RPMI8226 (cell line): ENCODE measurements at places on chromosomes 5 and 9.
A peak's percentile ranks its signal among the peaks of the same experiment; 100 is the strongest.

DNA sequence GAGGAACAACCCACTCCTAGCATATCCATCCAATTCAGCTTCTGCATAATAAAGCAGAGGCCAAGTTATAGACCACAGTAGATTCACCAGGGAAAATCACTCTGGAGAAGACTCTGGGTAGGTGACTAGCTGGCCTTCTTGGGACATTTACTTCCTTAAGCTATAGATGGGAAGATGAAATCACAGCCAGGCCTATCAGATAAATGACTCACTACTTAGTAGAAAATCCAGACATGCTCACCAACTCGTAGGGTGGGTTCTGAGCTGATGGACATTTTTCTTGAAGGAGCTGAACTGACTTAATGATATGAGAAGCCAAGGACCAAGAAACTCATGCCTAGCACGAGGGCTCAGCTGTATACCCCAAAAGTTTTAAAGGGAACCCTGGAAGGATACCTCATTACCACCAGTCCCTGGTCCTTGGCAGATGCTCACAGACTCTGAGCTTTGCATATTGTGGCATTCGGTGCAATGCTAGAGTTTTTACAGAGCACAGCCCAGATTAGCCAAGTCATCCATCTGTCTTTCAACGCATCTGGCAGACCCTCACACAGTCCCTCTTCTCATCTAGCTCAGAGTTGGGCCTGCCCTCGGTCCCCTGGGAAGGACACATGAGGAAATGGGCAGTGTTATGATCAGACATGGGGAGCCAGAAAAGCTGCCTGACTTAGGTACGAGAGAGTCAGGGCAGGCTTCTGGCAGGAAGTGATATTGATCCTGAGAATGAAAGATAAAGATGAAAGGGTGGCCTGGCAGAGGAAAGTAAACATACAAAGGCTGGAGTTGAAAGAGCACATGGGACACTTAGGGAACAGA is 15.0 kb downstream of the ACSL6 start:
- DNase-seq: no peak

DNA sequence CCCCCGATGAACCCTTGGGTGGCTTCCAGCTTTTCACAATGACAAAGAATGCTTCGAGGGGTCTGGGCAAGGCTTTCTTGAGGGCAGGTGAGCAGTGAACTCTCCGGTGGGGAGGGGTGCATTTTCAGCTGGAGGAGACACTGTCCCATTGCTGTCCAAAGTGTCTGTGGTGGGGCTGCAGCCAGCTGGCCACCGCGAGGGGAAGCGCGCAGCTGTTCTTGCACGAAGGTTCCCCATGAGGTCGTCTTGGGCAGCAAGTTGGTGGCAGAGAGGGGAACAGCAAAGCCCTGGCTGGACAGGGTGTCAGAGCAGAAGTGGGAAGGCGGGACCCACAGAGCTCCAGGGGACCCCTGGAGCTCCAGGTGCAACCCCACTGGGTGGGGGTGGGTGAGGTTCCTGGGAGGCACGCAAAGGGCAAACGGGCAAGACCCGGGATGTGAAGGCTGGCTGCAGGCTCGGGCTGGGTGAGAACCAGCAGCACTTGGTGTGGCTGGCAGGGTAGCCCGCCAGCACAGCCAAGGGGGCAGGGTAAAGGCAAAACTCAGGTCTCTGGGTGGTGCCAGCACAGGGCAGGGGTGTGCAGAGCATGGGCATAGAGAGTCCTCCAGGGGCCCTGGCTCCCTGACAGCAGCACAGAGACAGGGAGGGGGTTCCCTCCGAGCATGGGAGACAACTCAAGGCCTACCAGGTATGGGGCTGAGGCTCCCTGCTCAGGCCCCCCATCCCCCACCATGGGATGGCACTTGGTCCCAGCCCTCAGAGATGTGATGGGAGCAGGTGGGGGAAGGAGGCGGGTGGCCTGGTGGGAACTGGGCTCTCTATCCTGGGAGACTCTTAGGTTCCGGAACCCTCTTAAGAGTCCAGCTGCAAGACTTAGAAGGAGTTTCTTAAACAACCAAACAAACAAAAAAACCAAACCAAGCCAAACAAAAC is 26.6 kb downstream of the TSPAN17 start:
- no peak for DNase-seq

DNA sequence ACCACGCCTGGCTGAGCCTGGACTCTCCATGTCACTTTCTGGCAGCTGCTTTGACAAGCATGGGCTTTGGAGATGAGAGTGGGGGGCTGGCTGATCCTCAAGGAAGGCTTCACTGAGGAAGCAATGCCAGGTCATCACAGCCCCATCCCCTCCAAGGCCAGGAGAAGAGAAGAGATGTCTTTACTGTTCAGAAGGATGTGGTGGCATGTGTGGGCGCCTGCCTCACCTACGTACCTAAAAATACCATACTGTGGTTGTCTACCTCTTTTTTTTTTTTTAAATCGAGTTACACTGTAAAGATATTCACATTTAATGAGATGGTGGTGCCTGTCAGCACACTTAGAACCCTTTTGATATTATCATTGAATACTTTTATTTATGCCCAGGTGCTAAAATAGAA is 26.4 kb upstream of the CTNNA1 start:
- no peak for DNase-seq

GRCh38 chr5:17163221-17163620 is 54.2 kb upstream of the BASP1 start:
- DNase-seq: no peak

DNA sequence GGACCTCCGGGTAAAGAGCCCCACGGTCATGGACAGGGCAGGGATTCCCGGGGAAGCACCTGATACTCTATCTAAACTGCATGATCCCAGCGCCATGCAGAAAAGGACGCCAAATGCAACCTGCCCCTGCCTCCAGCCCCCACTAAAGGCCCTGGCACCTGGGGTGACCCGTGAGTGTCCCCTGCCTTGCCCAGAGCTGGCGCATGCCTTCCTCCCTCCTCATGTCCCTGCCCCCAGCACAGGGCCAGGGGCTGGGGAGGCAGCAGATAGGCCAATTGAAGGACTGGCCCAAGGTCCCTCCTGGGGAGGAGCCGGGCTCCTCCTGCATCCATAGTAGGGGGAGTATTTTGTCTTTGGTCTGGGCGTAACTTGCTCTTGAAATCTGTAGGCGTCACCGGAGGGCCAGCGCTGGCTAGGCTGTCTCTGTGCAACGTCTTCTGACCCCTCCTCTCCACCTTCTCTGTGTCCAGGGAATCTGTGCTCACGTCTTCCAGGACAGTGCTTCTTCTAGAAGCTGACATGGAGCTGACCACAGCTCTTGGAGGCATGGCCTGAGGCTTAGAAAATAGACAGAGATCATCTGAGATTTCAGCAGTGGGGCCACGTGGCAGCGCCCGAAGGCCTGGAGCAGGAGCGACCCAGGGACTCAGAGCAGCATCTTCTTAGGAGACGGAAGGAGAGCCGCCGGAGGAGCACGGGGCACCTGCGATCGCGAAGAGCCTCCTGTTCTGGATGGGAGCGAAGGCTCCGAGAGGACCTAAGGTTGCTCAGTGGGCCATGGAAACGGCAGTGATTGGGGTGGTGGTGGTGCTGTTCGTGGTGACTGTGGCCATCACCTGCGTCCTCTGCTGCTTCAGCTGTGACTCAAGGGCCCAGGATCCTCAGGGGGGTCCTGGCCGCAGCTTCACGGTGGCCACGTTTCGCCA is 660 bp downstream of the SPAAR start:
- DNase-seq: no peak

GRCh38 chr9:86660146-86660943 is 287.0 kb downstream of the GAS1 start:
- no peak for DNase-seq

- no peak for DNase-seq
These were observed 1068.0 kb downstream of the MAT2B start for GRCh38 chr5:164573397-164573796.

- DNase-seq: peak; percentile 29
These were observed 3.9 kb upstream of the GNAQ start for GRCh38 chr9:78035383-78035993.

DNA sequence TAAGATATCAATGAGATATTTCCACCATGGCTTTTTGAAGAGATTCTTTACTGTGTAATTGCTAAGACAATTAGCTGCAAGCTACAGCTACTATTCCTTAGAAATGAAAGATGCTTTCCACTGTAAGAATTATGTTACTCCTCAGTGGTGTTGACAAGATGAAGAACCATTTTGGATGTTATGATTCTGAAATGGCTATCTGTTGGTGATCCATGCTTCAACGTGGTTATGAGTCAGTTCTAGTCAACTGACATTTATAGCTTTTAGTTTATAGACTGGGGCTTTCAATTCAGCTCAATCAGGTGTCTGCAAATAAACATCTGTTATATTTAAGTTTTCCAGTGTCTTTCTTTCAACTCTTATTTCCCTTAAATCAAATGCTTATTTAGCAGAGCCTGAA is 93.7 kb downstream of the SGCD start:
- DNase-seq: no peak

GRCh38 chr9:86614871-86615849 is 260.9 kb upstream of the TUT7 start:
- DNase-seq: no peak

- DNase-seq: no peak
These were observed 146.2 kb upstream of the PLCXD3 start for GRCh38 chr5:41656597-41656996.

- no peak for DNase-seq
These were observed 3.7 kb downstream of the HNRNPH1 start for GRCh38 chr5:179619776-179620175.

GRCh38 chr5:122263352-122264030 is 48.5 kb upstream of the SNCAIP start:
- no peak for DNase-seq

- DNase-seq: no peak
These were observed 322.4 kb downstream of the TMEM161B start for GRCh38 chr5:87946271-87946670.

GRCh38 chr5:1967736-1968135 is 85.0 kb upstream of the IRX4 start:
- DNase-seq: peak; percentile 95

DNA sequence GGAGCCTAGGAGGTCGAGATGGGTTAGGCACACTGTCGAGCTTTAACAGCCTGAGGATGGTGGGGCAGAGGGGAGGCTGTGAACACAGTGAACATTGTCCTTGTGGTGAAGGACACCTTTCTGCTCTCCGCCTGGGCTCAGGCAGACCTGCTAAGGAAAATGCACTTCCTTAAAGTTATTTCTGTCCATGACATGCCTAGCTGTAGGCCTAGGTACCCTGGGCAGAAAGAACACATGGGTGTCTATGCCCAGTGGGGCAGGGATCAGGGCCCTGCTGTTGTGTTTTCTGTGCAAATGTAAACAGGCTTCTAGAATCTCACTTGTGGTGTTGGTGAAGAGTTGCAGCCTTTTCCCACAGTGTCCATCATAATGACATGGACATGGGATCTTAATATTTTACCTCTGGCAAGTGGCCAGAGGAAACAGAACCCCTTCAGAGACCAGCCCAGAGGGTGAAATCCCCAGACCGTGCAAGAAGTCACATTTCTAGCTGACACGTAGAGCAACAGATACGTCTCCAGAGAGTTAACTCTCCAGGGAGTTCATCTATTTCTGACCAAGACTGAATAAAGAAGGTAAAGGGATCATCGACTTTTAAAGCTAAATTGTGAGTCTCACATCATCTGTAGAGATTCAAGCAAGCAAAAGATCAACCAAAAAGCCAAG is 79.2 kb downstream of the C9orf152 start:
- no peak for DNase-seq

DNA sequence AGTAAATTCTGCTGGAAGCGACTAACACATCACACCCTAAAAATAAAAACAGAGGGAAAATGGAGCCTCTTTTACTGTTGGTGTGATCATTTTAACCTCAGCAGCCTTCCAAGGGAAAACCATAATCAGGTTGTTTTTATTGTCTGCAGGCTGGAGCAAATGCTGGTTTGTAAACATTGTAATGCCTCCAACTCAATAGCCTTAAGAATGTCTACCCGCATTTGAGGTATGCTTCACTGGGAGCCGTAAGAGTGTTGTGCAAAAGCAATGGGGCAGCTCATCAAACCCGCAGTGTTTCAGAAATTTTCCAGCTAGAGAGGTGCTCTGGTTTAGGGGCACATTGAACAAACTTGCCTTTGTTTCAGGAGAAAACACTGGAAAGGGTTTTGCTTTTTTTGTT is 17.0 kb downstream of the NIM1K start:
- DNase-seq: no peak

- no peak for DNase-seq
These were observed 72.1 kb upstream of the DNAH5 start for GRCh38 chr5:14016549-14016948.

GRCh38 chr5:5979377-5979760 is 399.0 kb downstream of the MED10 start:
- peak; percentile 57 for DNase-seq

DNA sequence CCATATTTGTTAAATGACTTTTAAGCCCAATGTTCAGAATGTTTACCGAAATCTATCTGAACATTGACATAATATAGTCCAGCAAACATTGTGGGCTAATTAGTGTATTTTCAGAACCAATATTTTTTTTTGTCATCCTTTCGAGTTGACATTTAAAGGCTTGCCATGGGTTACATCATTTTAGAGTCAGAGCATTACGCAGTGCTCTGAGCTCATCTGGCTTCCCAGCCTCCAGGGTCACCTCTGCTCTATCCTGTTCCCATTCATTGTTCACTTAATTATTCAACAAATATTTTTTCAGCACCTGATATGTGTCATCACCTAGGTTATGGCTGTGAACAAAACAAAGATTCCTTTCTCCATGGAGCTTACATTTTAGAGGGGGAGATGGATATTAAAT is 80.2 kb downstream of the SREK1 start:
- DNase-seq: no peak

- no peak for DNase-seq
These were observed 12.3 kb upstream of the STING1 start for GRCh38 chr5:139494832-139495231.

DNA sequence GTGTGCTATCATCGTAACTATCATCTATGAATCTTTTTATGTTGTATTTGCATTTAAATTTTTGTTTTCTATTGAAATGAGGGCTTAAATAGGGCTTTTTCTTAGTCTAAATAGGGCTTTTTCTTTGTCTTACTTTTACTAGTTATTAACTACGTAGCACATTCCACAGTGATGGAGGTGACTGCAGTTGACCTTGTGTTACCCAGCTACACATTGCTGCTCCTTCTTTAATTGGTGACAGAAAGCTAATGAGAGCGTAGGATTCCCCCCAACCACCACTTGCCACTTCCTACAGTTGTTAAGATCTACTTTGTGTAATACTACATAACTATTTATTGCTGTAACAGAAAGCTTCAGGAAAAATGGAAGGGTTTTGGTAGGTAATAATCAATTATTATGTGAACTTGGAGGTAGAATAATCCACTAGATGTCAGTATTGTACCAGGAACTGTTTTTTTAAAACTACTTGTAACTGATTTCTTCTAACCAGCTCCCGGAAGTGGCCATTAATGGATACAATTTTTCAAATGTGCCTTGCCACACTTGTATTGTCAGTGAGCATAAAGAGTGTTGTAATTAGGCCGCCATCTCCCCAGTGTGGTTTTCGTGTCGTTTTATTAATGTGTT is 18.0 kb downstream of the MTRR start:
- DNase-seq: no peak

DNA sequence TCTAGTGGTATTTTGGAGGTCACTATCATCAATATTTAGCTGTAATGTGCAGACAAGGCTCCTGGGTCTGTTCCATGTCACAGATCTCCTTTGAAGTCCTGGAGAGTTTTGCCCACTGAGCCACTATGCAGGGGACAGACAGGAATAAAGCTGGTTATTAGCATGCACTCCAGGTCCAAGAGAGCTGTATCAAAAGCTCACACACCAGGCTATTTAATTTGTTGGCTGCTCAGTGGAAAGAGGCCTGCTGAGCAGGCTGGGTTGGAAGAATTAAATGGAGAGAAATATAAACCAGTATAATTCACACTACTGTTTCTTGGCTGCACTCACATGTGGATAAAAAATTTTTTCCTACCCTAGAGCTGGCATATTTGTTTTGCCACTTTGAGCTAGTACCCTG is 113.8 kb upstream of the TAF11L2 start:
- DNase-seq: no peak

GRCh38 chr9:25678147-25678666 is at the start of gene TUSC1:
Gene TUSC1 (minus strand): TSS chr9:25678444. CDS start chr9:25678312, 132 bp downstream.
- no peak for DNase-seq
